ENCODE measurements at places on chromosomes 5 and 9.

- no peak for DNase-seq
These were observed 14.5 kb downstream of the GSN start for GRCh38 chr9:121282277-121283079.

- no peak for DNase-seq
These were observed 54.6 kb downstream of the SCAI start for GRCh38 chr9:125088752-125089151.

GRCh38 chr5:94485067-94485466 lies 133.3 kb downstream of the KIAA0825 start:
- no peak for DNase-seq

DNA sequence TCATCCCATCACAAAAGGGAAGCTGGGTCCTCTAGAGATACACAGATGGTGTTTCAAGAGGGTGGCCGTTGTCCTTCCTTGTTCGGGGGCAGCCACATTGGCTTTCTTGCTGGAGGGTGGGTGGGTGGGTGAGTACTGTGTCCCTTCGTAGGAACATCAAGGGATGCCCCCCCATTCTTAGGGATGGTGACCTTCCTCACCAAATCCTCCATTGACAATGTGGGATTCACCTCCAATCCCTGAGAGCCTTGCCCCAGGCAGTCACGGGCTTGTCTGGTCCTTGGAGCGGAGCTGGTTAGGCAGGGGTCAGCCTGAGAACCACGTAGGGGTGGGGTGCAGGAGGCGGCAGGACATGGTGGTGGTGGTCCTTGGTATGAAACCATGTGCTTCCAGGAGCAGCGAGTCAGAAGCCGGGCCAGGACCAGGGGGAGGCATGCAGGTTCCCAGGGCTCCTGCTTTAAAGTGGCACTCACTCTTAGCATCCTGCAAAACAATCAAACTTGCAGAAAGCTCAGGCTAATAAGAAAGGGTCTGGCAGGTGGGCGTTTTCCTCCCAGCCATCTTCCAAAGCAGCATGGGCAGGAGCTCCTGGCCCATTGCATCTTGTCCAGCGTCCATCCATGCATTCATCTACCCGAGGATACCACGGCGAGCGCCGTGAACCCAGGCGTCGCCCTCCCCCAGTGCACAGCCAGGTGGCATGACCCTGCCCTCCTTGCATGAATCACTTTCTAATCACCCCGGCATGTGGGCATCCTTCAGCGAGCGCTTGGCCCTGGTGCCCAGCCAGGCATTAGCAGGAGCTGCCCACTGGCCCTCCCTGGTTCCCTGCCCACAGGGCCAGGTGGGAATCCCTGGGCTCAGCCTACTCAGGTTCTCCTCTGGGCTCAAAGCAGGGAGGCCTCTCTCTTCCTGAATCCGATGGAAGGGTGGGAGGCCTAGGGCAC lies 76.4 kb downstream of the NTNG2 start:
- no peak for DNase-seq

DNA sequence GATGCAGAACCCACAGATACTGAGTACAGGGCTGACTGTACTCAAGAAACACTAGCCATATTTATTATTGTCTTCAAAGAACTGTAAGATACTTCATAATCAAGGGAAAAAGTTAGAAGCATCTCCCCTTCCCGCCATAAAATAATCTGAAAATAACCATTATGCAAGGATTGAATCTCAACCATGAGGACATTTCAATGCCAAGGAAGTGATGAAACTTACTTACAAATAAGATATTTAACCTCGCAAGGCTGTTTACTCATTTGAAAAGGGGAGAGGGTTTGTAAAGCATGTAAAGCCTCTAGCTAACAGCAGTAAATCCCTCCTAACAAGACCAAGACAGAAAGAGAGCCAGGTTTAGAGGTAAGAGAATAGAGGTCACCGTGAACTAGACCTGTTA lies 6.3 kb downstream of the MYO10 start:
- DNase-seq, result no peak

DNA sequence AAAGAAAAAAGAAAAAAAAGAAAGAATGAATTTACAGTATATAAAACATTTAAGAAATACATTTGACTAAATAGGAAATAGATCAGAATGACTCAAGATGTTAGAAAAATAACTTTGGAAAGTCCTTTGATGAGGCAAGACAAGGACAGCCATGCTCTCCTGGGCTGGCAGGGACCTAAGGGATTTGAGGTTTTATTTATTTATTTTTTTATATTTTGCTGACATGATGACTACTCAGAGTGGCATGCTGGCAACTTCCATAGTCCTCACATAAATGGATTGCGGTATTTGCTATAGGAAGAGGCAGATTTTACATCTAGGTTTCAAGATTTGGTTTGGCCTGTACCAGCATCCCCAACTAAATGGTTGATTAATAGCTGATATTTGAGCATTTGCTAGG lies 17.7 kb downstream of the SLC28A3 start:
- DNase-seq, result no peak

GRCh38 chr5:15487228-15487627 lies 12.8 kb upstream of the FBXL7 start:
- DNase-seq, result no peak

DNA sequence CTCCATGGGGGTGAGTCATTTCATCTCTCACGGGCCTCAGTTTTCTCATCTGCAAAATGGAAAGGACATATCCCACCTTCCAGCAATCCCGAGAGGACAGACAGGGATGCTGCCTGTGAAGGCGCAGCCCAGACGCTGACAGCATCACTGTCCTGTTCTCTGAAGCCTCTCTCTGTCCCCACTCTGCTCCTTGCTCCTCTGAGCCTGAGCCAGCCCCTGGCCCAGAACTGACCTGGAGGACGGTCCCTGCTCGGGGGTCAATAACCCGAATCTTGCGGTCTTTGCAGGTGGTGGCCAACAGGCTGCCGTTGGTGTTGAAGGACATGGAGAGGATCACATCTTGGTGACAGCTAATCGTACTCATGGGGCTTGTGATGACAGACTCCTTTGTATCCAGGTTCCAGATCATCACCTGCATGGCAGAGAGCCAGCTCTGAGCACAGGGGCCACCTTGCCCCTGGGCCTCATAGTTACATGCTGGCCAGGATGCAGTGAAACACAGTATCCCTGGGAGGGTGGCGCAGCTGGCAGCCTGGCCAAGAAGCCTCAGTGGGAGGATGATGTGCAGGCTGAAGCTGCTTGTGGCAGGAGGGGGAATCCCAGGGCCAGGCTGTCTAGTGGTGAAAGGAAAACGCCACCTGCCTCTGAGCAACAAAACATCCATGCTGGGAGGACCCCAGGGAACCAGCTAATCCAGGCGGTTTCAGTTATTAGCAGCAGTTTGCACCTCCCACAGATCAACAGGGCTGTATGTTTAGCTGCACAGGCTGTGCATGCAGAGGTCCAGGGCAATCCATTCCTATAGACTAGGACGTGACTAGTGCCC lies 14.0 kb upstream of the TRIM14 start:
- peak; percentile 11 for DNase-seq

- DNase-seq, result no peak
These were observed 84.6 kb downstream of the HMHB1 start for GRCh38 chr5:143896516-143896915.

DNA sequence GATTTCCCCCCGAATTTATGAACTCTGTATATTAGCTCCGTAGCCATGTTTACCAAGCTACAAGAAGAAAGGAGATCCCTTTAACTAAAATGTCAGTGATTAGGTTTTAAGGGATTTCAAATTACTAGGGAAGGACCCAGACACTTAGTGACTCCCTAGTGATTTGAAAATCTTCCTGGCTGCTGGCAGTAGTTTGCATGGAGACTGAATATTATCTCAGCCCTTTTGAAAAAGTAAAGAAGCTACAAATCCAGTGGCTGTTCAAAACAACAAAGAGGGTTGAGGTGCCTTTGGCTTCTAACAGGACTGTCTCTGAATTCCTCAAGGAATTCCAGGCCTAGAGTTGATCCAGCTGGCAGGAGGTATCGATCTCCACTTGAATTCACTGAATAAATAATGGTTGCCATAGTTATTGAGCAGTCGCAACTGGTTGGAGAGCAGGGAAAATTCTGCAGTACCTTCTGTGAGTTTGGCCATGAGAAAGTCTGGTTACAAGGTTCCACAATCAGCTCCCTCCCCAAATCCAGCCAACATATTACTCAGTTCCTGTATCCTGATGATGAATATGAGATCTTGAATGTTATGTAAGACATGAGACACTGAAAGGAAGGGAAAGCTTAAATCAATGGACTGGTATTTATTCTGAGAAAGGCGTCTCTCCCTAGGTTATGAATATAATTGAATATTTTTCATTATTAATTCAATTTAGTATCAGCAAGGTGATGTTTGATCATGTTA lies 37.7 kb downstream of the NR4A3 start:
- no peak for DNase-seq

DNA sequence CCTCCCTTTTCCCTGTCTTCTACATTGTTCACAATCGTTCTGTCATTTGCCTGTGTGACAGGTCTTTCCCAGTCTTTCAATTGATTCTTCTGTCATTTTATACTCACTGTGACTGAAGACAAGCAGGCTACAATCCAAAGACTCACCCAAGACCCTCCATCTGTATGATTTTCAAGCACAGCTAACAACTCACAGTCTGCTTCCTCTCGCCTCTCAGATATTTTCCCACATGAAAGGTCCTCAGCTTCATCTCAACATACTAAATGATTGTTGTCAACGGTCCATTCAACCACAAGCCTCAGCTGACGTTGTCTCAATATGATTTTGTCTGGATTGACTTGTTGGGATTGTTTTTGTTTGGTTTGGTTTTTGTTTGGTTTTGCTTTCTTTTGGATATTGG lies 346.5 kb downstream of the NFIB start:
- no peak for DNase-seq

DNA sequence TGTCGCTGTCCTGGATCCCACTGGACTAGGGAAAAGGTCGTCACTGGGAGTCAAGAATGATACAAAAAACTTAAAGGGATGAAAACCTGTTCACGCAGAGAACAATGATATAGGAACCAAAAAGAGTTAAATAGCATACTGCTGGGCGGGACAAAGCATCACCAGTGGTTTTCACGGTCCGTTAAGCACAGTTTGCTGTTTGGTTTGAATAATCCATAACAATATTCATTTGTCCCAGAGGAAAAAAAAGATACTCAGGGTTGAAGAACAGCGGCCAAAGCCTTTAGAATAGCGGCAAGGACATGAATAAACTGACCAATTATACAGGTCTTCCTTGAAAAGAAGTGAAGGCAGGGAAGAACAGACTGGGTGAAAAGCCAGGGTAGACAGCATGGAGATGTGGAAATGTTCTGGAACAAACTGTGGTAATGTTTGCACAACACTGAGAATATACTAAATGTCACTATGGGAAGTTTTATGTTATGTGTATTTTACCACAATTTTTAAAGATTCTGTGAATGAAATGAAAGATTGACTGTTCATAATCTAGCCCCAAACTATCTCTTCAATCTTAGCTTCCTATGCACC lies 60.8 kb downstream of the MTMR12 start:
- no peak for DNase-seq

GRCh38 chr5:124365361-124365801 lies 381.1 kb downstream of the ZNF608 start:
- no peak for DNase-seq

DNA sequence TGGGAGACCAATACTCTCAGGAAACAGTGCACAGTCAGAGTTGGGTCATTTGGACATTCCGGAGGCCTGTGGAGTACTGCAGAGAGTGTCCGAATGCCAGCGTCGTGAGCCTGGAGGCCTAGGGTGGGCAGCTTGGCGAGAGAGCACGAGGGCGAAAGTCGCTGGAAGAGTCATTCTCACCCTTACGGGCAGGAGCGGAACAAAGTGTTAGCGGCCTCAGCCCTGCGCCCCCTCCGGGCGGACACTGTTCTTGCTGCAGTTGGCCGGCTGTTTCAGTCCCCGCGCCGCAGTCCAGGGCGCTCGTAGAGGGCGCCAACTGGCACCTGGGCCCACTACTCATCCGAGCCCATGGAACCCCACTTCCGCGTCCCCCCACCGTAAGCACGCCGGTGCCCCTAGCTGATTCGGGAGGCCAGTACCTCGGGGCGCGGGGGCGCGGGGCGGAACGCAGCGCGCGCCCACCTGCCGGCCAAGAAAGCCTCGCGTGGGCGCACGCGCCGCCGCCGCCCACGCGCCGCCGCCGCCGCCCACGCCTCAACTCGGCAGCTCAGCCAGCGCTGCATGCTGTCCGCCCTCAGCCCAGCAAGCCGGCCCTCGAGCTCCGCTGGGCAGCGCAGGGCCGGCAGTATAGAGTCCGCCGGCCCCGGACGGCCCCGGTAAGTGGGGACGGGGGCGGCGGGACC lies 99.7 kb upstream of the CCL21 start:
- no peak for DNase-seq

- DNase-seq, result no peak
These were observed 443.8 kb upstream of the CYLC2 start for GRCh38 chr9:102551346-102551745.

- DNase-seq, result no peak
These were observed 132.8 kb upstream of the PAPPA start for GRCh38 chr9:116020801-116021200.

DNA sequence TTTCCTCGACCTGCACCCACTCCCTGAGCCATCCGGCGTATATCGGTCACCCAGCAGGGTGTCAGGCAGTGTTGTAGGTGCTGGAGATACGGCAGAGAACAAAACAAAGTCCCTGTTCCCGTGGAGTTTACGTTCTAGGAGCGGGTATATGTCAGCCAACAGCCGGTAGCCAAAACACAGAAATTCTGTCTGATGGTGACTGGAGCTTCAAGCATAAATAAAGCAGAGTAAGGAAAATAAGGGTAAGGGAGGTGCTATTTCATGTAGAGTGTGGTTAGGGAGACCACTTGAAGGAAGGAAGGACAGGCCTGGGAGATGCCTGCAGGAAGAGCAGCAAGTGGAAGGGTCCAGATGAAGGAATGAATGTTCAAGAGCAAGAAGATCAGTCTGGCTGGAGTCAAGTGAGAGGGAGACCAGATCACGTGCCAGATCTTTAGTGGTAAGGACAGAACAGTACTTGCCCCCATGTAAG lies 783 bp upstream of the ZFR start:
- peak; percentile 38 for DNase-seq

DNA sequence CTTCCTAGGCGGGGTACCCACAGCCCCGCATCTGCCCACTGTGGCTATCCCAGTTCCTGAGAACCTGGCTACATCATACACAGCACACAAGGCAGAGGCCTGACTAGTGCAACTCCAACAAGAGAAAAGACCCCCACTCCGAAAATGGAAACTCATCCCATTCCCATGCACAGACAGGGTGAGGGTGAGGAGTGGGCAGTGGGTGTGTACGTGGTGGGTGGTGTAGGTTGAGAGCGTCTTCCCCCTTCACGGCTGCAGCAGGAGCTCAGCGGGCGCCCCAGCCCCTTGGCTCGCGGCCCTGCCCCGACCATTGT lies 501 bp upstream of the MAP1B start:
- DNase-seq, result no peak
